A673 (cell line): ENCODE measurements at places on chromosomes 7 and 10.

- no peak for DNase-seq
These were observed 399.1 kb downstream of the GATA3 start for GRCh38 chr10:8453587-8453986.

DNA sequence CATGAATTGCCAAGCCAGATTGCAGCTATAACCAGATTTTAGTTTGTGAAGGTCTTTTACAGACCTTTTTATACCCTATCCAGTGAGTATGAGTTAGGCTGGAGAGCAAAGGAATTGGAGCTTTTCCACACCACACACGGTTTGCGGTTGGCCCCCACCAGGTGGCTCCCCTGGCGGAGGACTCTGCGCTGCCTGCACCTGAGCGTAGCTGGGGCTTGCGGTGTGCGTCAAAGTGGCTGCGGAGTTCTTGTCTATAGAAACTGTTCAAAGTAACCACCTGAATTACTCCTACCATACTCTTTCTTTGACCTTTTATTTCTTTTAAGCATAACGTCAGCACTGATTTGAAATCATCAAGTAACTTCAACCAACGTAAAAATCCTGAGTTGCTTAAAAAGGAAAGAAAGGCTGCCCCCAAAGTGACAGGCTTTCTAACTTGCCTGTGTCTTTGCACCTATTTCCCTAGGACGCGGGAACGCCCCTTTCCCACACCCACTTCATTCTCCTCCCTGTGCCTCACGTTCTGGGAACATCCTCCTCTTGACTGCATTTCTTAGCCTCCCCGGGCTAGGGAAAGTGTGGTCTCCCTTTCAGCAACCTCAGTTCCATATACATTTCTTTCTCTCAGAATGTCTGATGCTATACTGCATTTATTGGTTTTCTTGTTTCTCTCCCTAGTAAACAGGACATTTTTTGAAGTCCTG is 47.6 kb upstream of the TMEM72 start:
- no peak for DNase-seq

DNA sequence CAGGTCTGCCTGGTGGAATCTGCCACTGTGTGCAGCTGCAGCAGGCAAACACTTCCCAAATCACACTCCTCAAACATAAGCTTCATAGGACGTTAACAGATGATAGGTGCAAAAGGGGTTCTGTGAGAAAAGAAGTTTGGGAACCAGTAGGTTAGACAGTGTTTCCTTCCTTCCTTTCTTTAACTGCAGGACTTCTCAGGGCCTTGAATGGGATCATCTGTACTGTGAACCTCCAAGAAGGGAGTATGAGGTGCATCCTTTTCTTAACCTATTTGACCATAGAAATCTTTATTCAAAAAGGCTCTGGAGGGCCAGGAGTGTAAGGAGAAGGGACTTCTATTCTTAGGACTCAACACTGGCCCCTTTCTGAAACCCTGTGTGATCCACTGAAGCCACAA is 33.0 kb downstream of the CAMK2B start:
- DNase-seq: no peak

- DNase-seq: peak; percentile 84
These were observed 3.7 kb downstream of the ELOVL3 start for GRCh38 chr10:102229810-102230263.
